Adrenal gland (tissue), 19 donors: ENCODE measurements at places on chromosomes 6 and 20. TPM values are rescaled to one million over a fixed set of nuclear protein-coding genes. Genes with fewer than 3 reads are reported as not detected.

The KCNK15 gene
- 0.42 TPM for polyA plus RNA-seq

The FAXC gene
- polyA plus RNA-seq = 3.1 TPM

The COL11A2 gene
- polyA plus RNA-seq = 7.2 TPM

The ZNF391 gene
- polyA plus RNA-seq = 1.9 TPM

The MAS1 gene
- polyA plus RNA-seq = not detected

The PSORS1C2 gene
- polyA plus RNA-seq = not detected

The TXLNB gene
- polyA plus RNA-seq = 2.2 TPM

The RNF182 gene
- polyA plus RNA-seq = 0.08 TPM

The HMGCLL1 gene
- 1.7 TPM for polyA plus RNA-seq

The ELOVL2 gene
- 0.34 TPM for polyA plus RNA-seq

The DEFB121 gene
- polyA plus RNA-seq = not detected

The DACT2 gene
- polyA plus RNA-seq = 4.1 TPM

The TBP gene
- 10.4 TPM for polyA plus RNA-seq

The MOG gene
- polyA plus RNA-seq = not detected

The PAK5 gene
- polyA plus RNA-seq = 2.4 TPM

The HLA-DRA gene
- 101 TPM for polyA plus RNA-seq

The SULF2 gene
- polyA plus RNA-seq = 13.5 TPM

The ASIP gene
- polyA plus RNA-seq = not detected

The BPIFA1 gene
- polyA plus RNA-seq = not detected

The BPIFB1 gene
- polyA plus RNA-seq = not detected

The CCHCR1 gene
- 4.5 TPM for polyA plus RNA-seq

The ADGRF1 gene
- not detected for polyA plus RNA-seq

The PI16 gene
- polyA plus RNA-seq = 7.4 TPM

The CTSA gene
- 731 TPM for polyA plus RNA-seq

The SPAG4 gene
- 12.5 TPM for polyA plus RNA-seq

The OR2H1 gene
- not detected for polyA plus RNA-seq

The SLC13A3 gene
- polyA plus RNA-seq = 1.5 TPM

The CFAP61 gene
- 2.7 TPM for polyA plus RNA-seq

The SLC17A3 gene
- polyA plus RNA-seq = 0.72 TPM

The LY6G6F gene
- polyA plus RNA-seq = not detected
